ENCODE measurements at places on chromosomes 2 and 18.

GRCh38 chr18:79523736-79524180 is 128.0 kb downstream of the NFATC1 start:
- peak; percentile 83 for DNase-seq

DNA sequence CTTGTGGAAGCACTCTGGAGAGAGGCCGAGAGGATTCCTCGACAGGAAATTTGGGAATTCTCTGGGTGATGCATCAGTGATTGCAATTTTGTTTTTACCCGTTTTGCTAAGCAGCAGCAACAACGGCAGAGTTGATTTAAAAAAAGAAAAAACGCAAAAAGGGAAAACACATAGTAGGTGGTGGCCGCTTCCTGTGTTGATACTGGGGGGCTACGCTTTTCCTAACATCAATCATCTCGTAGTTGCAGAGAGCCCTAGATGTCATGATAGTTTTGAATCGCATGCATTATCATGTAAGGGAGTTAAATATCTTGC is 271 bp upstream of the RBM43 start:
- no peak for DNase-seq

- no peak for DNase-seq
These were observed 80.8 kb upstream of the MGAT4A start for GRCh38 chr2:98811766-98812165.

DNA sequence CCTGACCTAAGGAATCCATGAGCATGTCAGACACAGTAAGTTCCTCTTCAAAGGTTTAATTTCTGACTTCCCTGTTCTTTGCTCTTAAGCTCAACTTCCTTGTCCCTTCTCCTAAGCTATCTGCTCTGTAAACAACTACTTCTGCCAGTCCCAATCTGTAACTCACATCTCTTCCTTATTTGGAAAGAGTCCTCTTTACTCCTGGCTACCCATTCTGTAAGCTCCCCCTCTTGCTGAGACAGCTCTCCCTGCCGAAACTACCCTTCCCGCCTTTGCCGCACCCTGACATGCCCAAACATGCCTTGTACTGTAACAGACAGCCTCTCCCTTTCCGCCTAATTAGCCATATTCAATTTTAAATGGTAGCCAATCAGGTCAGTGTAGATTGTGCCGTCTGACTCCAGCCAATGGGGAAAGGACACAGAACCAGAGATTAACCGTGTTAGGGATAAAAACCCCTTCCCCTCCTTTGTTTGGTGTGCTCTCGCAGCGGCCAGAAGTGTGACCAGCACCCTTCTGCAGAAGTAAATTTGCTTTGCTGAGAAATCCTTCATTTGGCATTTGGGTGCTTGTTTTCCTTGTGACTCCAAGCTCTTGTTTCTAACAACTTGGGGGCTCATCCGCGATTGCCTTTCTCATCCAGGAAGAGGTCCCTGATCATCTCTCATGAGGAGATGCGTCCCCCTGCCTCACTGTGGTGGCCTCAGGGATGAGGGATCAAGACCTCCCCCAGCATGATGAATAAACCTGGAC is 49.0 kb downstream of the PIAS2 start:
- DNase-seq: peak; percentile 34

DNA sequence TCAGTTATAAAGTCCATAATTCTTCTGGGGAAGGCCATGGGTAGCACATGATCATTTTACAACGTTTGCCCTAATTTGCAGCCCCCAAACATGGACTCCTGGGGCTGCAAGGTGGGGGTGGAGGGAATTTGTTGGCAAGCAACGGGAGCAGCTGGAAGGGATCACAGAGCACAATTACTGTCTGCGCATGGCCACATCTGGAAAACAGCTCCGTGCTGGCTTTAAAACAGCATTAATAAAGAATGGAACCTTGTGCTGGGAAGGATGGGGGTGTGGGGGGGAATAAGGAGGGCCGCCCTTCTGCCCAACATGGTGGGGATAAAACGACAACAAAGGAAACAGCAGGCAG is 60.9 kb upstream of the SLC14A2 start:
- no peak for DNase-seq

GRCh38 chr2:102480285-102481195 is 7.5 kb downstream of the SLC9A4 start:
- no peak for DNase-seq

DNA sequence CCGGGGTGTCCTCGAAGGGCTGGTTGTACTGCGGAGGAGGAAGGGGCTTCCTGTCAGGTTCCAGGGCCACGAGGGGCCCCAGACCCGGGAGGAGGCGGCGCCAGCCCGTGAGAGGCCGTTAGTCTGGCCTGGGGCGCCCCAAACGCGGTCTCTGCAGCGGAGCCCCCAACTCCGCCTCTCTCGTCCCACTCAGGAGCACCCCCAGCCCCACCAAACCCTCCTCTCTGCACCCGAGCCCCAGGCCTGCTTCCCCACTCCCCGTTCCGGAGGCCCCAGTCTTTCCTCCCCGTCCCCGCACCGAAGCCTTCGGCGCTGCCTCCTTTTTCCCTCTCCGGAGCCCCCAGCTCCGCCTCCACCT is 473 bp downstream of the HJURP start:
- no peak for DNase-seq

DNA sequence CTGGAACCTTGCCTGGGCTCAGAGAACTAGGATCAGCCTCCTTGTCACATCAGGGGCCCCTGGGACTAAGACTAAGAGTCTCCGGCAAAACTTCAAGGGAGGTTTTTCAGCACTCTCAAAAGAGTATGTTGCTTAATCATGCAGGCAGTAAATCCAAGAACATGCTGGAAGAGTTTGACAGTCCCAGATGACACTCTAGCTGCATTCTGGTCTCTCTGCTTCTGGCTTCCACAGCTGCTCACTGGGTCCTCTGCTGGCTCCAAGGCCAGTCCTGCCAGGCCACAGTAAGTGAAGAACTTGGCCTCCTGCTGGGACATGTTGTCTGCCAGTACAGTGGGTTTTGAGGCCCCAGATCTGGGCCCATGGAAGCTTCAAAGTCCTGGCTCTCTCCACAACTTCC is 45.2 kb upstream of the IL1RL1 start:
- no peak for DNase-seq

- no peak for DNase-seq
These were observed 7.5 kb upstream of the CCDC195 start for GRCh38 chr2:224723586-224724217.

DNA sequence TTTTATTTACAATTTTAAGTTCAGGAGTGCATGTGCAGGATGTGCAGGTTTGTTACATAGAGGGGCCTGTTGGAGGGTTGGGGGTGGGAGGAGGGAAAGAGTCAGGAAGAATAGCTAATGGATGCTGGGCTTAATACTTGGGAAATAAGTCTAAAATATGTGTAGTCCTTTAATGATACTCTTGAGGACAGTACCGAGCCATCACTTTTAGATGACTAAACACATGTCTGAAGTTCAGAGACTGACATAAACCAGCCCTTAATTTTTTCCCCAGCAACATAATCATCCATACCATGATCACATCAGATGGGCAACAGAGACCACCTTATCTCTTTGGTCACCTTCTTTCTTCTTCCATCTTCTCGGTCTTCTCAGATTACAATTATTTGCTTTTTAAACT is 189.1 kb upstream of the COL3A1 start:
- no peak for DNase-seq
